Psoas muscle (tissue), 8 donors: ENCODE measurements at places on chromosomes 1 and 21. TPM values are rescaled to one million over a fixed set of nuclear protein-coding genes. Genes with fewer than 3 reads are reported as not detected.

OXCT2 gene
- polyA plus RNA-seq: not detected

DNA sequence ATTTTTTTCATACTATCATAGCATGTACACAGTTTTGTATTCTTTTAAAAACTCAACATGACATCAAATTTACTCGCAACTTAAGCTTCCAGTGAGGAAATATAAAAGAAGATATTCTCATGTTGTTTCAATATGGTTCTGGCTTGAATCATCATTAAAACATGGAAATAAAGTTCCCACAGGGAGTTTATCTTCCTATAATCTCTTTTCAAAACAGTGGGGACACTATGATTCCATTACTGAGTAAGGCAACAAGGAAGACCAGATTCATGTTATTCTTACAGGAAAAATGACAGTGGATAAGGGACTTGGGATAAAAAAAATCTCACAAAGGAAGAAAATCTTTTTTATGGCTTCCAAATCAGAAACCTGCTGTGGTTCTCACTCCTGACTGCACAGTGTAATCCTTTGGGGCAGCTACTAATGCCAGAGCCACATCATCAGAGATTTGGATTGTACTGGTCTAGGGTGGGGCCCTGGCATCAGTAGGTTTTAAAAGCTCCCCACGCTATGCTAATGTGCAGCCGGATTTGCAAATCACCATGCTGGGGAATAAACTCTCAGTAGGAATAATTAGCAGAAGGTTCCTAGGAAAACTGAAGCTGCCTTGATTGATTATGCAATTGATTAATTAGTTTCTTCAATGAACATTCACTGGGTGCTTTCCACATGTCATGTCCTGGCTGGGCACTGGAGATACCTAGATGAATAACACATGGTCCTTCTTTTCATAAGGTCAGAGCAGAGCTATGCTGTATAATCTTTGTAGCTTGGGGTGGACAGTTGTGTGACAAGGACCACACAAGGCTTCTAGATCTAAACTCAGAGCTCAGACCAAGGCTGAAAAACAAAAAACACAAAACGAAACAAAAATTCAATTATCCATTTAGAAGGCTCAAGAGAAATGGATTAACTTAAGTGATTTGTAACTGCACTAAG is 71.1 kb upstream of the C8B start:
- DNase-seq: no peak

- DNase-seq: peak; percentile 36
These were observed 2.7 kb downstream of the CAPN2 start for GRCh38 chr1:223714849-223715603.

GPR37L1 gene
- polyA plus RNA-seq: 0.01 TPM

DNA sequence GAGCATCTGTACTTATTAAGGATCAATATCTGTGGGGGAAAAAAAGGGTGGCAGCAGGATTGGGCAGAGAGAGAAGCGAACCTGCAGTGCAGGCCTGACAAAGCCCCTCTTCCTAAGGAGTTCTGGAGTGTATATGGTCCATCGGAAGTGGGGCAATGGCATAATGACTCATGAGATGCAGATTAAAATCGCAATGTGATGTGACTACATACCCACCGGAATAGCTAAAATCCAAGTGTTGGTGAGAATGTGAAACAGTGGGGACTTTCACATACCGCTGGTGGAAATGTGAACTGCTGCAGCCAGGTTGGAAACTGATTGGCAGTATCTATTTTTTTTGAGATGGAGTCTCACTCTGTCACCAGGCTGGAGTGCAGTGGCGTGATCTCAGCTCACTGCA is 8.2 kb upstream of the CREG1 start:
- DNase-seq: no peak

DNA sequence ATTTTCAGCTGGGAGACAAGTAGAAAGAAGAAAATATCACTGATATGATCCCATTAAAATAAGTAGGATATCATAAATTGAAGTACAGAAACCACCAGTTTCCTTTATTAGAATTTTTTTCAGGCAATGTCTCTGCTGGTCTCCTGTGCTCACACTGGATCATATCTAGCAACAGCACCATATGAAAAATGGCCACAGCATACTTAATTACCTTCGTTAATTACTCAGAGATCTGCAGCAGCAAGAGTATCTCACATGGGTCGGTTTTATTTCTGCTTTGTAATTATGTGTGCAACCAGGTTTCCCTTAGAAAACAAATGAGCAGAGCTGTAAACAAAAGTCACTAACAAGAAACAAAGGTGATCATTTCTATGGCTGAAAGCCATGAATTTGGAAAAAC is 287.9 kb downstream of the LRRIQ3 start:
- no peak for DNase-seq

SLC2A5 gene
- 36.8 TPM for polyA plus RNA-seq

GRCh38 chr1:226660410-226661182 is 78.5 kb downstream of the ITPKB start:
- peak; percentile 64 for DNase-seq

DNA sequence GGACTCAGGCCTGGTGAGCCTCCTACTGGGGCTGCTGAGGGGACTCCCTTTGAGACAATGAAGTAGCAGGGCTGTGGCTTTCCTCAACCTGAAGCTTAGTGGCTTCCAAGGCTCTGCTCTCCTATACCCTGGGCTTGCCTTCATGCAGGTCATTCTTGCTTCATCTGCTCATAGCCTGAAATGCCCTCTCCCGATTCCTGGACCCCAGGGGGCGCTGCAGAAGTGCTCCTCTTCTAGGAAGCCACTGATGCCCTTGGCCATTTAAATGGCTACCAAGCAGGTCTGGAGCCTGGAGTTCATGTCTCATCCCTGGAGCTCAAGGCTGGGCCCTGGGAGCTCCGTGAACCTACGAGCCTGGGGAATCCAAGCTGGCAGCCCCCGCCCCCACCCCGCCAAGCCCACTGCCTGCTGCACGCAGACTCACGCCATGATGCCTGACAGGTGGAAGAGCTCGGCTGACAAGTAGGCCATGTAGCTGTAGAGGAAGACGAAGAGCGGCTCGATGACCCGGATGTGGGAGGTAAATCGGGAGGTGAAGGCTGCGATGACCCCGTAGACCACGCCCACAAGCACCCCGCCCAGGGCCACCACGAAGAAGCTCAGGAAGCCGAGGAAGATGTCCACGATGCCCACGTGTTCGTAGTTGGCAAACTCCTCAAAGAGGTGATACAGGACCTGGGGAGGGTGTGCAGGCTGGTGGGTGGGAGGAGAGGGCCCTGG is 45.7 kb downstream of the SLC9A1 start:
- DNase-seq: no peak

DNA sequence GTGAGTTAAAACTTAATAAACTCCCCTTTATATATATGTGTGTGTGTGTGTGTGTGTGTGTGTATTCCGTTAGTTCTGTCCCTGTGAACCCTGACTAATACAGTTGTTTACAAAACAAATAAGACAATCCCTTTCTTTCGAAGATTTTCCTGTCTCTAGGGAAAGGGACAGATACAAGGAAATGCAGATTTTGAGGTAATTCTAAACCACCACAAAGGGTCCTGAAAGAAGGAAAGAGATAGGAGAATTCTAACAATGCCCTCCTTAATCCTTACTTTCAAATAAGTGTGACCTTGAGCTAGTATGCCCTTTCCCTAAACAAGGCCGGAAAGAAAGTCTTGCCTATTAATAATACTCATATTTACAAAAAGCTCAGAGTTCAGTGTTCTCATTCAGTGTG is 164.8 kb upstream of the COL11A1 start:
- DNase-seq: no peak

TBX19 gene
- polyA plus RNA-seq: 0.27 TPM

- no peak for DNase-seq
These were observed 220.5 kb upstream of the B3GALT2 start for GRCh38 chr1:193406901-193407300.

GRCh38 chr1:178172939-178173338 is 79.0 kb downstream of the RASAL2 start:
- no peak for DNase-seq

- no peak for DNase-seq
These were observed 35.6 kb downstream of the IL23R start for GRCh38 chr1:67201891-67202290.

- DNase-seq: no peak
These were observed 90.9 kb downstream of the TMEM200B start for GRCh38 chr1:29032841-29033240.

DNA sequence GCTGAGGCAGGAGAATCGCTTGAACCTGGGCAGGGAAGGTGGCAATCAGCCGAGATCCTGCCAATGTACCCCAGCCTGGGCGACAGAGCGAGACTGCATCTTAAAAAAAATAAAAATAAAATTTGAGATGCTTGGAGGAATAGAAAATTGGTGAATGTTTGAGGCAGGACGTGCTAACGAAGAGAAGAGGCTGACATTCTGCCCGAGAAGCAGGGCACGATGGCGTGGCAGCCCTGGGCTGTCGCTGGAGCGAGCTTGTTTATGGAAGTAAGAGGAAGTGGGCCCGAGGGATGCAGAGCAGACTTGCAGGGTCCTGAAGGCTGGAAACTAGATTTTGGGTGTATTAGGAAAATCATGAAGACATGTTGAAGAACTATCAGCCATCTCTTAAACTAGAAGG is 92.6 kb downstream of the KIF26B start:
- no peak for DNase-seq

- no peak for DNase-seq
These were observed 48.8 kb downstream of the PIK3CD start for GRCh38 chr1:9700340-9700739.

- no peak for DNase-seq
These were observed 55.5 kb downstream of the MAB21L3 start for GRCh38 chr1:116166655-116167054.

DNA sequence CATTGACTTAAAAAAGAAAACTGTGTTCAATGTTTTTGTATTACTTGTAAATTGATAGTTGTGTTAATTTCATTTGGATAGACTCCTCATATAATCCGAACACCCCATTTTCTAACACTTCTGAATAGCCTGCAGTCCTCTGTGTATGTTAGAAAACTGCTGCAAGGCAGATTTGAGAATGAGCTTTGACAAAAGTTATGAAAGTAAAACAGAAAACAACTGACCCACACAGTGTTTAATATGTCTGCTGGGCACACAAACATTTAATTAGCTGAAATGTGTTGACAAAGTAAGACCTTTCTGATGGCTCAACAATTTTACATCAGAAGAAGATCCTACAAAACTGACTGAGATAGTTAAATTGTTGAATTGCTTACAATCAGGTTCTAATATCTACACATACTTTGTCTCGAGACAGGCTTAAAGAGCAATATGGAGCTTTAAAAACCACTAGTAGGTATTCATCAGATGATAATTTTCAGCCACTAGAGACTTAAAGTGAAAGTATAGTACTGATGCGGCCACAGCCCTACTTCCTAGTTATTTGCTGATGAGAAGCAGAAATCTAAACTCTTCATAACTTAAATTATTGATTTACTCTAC is 40.0 kb upstream of the PRMT6 start:
- DNase-seq: no peak

- DNase-seq: no peak
These were observed 20.9 kb downstream of the SPSB1 start for GRCh38 chr1:9313576-9313975.

DNA sequence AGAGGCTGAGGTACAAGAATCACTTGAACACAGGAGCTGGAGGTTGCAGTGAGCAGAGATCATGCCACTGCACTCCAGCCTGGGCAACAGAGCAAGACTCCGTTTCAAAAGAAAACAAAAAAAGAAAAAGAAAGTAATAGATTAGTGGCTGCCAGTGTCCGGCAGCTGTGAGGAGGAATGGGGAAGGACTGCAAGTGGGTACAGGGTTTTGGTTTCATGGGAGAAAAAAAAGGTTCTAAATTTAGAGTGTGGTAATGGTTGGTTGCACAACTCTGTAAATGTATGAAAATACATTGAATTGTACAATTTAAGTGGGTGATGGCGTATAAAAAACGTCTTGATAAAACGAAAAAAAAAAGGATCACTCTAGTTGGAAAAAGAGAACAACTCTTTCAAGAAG is 6.7 kb downstream of the TAF1A start:
- no peak for DNase-seq

- DNase-seq: no peak
These were observed 2.1 kb downstream of the DYRK1A start for GRCh38 chr21:37368541-37369279.

GRCh38 chr21:42198929-42199867 is 19.7 kb upstream of the ABCG1 start:
- no peak for DNase-seq

- no peak for DNase-seq
These were observed 37.2 kb upstream of the PGBD5 start for GRCh38 chr1:230463326-230463725.

- no peak for DNase-seq
These were observed 6.3 kb upstream of the IL20 start for GRCh38 chr1:206859082-206859521.

- no peak for DNase-seq
These were observed 6.6 kb downstream of the SPATA21 start for GRCh38 chr1:16430606-16431005.

MATN1 gene
- polyA plus RNA-seq: 0.03 TPM

- DNase-seq: no peak
These were observed 129.5 kb downstream of the PIGK start for GRCh38 chr1:77089756-77090155.

DNA sequence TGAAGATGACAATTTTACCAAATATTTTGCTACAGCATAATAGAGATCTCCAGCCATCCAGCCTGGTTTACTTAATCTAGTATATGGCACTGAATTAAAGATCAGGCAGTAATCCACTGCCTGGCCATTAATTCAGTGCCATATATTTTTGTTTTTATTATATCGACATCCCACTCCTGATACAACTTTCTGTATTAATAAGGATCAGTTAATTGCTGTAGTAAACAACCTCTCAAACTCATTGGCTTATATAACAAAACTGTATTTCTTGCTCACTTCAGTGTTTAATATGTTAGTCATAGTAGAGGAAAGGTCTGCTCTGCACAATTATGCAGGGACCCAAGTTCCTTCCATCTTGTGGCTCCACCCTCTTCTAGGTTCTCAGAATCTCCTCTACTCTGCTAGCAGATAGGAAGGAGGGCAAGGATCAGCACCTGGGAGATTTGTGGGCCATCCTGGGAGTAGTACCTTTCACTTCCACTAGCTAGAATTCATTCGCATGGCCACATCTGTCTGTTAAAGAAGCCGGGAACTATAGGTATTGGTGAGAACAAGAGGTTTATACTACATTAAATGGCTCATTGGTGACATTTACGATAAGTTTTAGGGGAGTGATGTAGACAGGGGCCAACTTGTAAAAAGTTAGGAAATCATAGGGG is 3.6 kb upstream of the ZDHHC18 start:
- no peak for DNase-seq

GRCh38 chr1:51565009-51565408 is 45.9 kb upstream of the EPS15 start:
- DNase-seq: no peak

- DNase-seq: peak; percentile 63
These were observed 1.0 kb upstream of the S100B start for GRCh38 chr21:46605767-46606426.

DCAF6 gene
- 71.0 TPM for polyA plus RNA-seq

CLDN17 gene
- polyA plus RNA-seq: not detected

DNA sequence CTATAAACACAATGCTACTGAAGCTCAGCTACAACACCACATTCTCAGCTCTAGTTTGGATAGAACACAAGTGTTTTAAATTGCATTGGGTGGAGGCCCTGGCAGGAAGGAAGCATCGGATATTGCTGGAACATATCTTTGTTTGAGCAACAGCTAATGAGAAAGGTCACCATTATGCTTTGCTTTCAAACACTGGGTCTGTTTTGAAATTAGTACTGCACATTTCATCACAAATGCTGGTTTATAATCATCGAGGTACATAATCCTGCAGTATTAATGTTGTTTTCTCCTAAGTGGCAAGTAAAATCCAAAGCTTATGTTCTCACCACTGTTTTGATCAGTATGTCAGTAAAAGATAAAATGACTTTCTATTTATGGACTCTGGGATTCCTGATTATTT is 61.5 kb upstream of the ARHGAP29 start:
- DNase-seq: no peak

XCL1 gene
- polyA plus RNA-seq: 0.03 TPM
